ENCODE measurements at places on chromosomes 1 and 21.
A peak's percentile ranks its signal among the peaks of the same experiment; 100 is the strongest.

DNA sequence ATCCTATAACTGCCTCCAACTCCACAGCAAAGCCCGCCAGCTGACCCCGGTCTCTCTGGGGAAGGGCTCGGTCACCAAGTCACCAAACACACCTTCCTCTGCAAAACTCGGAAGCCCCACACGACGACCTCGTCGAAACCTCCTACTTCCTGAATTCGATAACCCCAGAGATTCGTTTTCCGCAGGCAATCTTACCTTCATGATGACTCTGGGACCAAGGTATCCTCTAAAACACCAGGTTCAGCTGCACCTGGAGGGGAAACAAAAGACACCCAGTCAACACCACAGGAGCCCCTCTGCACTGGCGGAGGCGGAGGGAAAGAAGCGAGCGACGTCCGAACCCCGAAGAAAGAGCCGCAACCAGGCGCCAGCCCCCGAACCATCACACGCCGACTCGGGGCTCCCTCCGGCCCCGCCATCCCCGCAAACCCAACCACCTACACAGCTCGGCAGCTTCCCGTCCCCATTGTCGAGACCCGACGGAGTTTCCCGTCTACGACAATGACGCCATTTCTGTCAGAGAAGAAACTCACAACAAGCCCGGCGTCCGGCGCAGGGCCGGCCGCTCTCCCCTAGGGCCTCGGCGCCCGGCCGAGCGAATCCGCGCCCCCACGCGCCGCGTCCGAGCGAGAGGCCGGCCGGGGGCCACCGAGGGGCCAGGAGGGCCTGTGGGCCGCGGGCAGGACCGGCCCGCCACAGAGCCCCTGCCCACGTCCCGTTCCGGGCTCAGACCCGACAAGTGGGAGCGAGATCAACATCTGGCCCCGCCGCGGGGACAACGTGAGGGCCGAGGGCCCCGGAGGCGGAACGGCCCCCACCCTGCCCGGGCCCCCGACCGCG is 1.0 kb downstream of the ARID4B start:
- peak; percentile 57 for DNase-seq

DNA sequence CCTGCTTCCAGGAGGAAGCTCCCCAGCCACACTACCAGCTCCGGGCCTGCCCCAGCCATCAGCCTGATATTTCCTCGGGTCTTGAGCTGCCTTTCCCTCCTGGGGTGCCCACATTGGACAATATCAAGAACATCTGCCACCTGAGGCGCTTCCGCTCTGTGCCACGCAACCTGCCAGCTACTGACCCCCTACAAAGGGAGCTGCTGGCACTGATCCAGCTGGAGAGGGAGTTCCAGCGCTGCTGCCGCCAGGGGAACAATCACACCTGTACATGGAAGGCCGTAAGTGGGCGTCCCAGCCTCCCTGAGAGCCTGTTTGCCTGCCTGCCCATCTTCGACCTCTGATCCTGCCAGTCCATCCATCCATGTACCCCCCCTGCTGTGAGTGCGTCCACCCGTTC is 3.6 kb downstream of the ECM1 start:
- DNase-seq: no peak

DNA sequence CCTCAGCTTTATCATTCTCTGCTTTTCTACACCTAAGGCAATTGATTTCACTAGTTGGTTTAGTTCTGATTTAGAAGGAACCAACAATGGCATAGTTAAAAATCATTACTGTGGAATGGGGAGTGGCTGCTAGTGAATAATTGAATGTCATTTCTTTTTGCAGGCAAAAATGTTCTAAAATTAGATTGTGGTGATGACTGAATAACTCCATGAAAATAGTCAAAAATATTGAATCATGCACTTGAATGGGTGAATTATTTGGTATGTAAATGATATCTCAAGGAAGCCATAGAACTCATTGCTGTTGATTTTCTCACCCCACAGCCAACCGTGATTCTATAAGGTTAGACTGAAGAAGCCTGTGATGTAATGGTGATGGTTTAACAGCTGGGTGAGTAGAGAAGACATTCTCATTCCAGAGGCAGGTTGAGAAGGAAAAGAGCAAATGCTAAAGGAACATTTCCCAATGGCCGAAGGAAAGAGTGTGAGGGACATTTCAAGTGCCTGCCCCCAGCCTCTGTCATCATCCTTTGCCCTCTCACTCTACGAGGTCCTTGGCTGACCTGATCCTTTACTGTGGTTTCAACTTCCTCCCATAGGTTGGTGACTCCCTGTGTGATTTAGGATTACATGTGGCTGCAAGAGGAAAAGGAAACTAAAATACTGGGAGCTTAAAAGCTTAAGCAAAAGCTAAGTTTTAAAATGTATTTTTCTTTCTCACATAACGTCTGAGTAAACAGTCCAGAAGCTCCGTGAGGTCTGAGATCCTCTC is 12.5 kb downstream of the OVAAL start:
- no peak for DNase-seq

DNA sequence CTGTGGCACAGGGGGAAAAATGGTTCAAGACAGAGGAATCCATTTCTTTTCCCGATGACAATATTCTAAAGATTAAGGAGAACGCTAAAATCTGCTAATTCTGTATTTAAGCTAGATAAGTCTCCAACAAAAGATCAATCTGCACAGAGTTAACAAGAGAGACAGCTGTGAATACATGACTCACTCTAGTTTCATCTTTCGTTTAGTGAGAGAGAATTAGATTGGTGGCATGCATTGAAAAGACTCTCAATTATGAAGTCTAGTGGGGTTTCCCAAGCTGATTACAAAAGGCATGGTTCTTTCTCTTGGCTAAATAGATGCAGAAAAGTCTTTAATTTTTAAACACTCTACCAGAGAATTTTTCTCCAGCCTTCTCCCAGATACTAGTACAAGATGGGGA is 34.4 kb downstream of the CAPN9 start:
- no peak for DNase-seq

DNA sequence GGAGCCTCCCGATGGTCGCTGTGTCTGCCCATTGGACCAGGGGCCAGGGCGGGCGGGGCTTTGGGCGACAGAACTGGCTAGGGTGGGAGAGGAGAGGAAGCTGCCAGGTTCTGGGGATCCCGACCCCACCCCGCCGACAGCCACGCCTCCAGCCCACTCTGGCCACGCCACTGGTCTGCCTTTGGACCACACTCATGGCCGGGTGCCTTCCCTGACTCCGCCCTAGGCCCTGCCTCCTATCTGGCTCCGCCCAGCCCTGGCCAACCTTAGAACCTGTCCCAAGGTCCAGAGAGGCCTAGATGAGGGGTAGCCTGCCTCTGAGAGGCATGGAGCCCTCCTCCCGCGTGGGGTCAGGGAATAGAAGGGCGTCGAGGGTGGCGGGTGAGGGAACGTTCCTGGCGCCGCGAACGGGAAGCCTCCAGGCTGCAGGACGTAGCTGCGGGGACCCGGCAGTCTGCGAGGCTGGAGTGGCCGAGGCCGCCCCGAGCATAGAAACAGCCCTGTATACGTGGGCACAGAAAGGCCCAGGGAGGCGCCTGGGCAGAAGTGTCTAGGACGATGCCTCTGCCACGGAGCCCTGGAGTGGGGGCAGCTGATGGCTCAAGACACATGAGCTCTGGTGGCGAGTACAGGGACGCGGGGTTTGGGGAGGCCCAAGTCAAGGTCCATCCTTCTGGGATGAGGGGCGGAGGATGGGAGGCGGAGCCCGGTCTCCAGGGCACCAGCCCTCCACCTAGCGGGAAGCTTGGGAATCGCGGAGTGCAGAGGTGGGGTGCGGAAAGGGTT is 11.5 kb upstream of the COL16A1 start:
- peak; percentile 40 for DNase-seq

DNA sequence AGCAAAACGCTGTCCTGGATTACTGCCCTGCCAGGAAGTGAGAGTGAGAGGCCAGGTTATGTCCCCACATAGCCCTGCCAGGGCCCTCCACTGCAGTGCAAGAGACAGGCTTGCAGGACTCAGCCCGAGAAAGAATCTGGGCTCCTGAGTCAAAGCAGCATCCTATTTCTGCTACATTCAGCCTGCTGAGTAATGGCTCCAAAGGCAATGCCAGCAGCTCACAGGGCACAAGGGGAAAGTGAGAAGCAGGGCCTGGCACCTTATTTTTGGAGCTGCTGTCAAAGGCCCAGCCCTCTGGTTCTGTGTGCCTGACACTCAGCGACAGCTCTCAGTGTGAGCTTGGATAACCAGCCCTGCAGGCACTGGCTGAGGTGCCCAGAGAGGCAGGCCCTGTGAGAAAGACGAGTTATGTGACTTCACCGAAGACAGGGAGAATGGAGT is 83.9 kb downstream of the DTL start:
- no peak for DNase-seq

DNA sequence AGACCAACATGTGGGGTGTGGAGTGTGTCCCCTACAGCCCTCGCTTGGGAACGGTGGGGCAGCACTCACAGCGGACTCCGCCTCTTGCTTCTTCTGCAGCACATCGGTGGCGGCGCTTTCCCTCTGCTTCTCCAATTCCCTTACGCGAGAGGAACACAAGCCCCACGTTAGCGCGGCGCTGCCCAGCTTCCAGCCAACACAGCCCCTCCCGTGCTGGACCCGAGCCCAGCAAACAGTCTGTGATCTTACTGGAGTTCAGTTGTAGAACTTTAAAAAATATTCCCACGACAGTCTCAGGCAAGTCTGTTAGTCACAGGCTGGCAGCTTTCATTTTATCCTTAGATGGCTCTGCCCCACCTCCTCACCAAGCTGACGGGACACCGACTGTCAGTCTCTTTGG is 13.6 kb downstream of the THAP3 start:
- no peak for DNase-seq

- DNase-seq: no peak
These were observed 178.2 kb downstream of the ADGRL2 start for GRCh38 chr1:81978945-81979344.

GRCh38 chr1:85028151-85028550 is 20.1 kb downstream of the MCOLN3 start:
- no peak for DNase-seq

DNA sequence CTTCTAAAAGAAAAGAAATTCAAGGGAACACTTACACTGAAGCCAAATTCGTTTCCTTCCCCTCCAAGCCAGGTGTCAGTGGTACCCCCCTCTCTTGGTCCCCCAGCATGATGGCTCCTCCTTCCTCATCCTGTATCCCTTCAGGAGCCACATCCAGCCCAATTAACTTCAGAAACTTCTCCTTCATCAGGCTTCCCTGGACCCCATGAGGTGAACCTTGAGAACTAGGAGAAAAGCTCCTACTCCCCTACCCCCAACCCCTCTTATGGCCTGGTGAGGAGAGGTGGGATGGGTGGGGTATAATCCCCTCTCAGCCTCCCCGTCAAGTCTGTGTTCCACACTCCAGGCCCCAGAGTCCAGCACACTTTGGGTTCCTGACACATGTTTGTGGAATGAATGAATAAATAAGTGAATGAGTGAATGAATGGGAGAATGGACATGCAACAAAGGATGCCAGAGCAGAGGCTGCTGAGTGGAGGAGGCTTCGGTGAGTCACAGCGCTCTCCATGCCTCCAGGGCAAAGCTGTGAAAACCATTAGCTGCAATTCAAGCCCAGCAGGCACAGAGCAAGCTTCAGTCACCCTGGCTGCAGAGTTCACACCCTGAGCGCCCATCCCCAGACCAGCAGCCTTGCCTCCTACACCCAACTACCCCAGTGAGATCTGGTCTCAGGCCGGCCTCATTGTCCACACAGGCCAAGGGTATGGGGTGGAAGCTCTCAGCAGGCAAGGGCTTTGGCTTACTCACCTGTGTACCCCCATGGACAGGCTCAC is 43.8 kb downstream of the BATF3 start:
- no peak for DNase-seq

DNA sequence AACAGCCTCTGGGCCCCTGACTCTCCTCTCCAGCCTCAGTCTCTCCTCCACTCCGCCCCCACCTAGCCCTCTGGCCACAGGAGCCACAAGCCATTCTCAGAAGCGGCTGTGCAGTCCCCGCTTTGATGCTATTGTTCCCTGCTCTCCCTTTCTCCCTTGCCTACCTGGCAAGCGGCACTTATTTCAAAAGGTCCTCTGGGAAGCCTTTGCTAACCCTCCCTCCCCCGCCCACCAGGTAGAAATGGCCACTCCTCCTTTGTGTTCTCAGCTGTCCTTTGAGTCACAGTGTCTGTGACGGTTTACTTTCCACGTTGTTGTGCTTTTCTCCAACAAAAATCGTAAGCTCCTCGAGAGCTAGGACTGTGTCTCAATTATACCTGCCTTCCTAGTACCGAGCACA is 338.4 kb upstream of the PROX1 start:
- no peak for DNase-seq

DNA sequence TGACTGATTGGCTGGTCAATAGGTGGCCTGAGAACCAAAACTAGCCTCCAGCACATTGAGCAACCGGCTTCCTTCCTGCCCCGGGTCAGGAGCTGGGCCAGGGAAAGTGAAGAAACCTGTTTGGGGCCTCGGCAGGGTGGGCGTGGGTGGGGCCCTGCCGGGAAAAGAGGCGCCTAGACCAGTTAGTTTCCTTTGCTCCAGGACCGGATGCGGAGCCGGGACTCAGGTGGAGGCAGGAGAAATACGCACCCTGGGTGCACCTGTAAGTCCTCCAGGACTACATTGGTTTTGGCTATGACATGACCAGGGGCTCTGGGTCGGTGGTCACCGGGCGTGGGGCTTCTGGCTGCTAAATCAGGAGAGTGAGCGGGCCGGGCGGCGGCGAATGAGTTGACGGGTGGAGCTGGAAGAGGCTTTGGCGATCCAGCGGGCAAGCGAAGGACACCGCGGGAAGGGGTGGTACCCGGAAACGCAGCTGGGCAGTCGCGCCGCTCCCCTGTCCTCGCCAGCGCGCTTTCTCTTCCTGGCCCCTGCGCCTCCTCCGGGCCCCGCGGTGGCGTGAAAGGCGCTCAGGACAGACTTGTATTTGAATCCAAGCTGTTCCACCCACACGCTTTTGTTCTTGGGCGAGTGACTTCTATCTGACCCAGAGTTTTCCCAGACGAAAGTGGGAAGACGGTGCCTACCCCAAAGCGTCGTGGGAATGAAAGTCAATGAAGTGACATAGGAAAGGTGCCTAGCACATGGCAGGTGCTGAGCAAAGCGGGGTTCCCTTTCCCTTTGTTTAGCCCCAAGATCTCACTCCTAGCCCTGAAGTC is 30.6 kb upstream of the JUN start:
- no peak for DNase-seq

DNA sequence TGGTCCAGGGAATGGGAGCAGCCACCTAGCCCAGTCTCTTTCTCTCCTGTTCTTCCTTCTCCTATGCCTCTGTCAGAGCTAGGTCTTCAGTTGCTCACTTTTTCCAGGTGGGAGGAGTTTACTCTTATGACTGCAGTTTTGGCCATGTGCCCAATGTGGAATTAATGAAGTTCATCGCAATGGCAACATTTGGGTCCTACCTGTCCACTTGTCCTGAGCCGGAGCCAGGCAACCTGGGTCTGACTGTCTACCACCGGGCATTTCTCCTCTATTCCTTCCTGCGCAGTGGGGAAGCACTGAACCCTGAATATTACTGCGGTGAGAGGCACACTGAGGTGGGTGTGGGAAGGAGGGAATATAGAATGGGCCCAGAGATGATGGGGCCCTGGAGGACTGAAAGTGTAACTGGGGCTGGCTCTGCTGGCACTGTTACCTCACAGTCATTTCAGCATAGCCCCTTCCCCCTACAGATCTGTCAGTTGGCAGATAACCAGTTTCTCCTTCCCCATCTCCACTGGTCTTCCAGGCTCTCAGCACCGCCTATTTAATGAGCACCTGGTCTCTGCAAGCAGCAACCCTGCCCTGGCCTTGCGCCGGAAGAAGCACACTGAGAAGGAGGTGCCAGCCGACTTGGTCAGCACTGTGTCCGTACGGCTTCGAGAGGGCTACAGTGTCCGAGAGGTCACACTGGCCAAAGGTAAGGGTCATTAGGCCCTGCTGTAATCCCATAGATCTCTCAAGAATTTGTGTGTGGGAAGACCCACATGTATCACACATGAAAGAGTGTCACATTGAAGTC is 30.1 kb downstream of the SZT2 start:
- DNase-seq: no peak

Data from CD4-positive, alpha-beta T cell (primary cell).